Amniotic epithelial cell (primary cell): ENCODE measurements at places on chromosomes 7 and 10.

GRCh38 chr7:7642081-7642480 is 1.5 kb downstream of the UMAD1 start:
- no peak for DNase-seq

- DNase-seq: no peak
Measured at GRCh38 chr10:76231286-76231934, 800.0 kb downstream of the LRMDA start.

DNA sequence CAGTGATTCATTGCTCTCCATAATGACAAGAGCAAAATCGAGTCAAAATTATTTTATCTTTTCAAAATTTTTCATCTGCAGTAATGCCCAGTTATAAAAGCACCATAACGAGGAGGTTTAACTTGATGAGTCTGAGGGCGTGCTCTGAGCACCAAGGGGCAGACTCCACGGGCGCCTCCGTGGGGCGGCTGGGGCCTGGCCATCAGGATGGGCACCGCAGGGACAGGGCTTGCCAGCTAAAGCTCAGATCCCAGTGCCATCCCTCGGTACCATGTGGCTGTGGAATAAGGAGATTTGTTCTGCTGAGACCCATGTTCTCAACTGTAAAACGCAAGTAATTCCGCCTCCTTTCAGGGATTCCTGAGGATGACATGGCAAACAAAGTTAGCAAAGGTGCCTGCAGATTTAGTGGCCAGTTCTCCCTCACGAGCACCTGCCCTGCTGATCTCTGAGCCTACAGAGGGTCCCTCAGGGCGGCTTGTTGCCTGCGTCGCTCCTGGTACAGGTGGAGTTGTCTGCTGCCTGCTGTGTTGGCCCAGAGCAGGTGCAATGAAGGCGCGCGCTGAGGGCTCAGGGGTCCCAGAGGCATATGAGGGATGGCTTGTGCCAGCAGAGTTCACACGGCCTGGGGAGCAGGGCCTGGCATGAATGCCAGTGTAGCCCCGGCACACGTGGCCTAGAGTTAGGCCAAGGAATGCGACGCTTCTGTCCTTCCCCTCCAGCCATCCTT is 584.4 kb downstream of the TCERG1L start:
- no peak for DNase-seq

DNA sequence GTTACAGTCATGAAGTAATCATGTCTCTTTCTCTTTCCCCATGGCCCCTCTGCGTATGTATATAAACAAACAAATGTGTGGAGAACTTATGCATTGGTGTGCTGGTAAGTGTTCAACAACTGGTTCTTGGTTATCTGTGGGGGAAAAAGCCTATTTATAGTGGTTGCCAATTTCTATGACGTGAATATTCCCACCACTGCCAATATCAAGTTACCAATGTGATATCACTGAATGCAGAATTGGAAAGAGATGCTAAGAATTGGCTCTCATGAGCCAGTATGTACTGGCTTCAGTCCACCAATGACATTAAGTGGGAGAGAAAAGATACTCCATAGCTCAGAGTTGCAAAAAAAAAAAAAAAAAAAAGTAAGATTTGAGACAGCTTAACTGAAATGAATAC is 399.7 kb downstream of the REEP3 start:
- no peak for DNase-seq

DNA sequence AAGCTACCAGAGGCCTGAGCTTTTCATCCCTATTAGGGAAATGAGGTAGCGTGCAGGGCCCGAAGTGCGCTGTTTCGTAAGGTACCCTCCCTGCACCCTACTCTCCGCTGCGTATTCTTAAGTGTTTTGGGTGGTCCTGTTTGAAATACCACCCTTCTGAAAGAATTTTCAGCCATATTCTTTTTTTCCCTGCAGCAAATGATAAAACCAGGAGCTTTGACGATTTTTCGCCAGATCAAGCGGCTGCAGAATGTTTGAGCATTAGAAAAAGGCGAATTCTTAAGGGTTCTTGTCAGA is 1.2 kb downstream of the RSBN1L start:
- DNase-seq: peak; percentile 47

DNA sequence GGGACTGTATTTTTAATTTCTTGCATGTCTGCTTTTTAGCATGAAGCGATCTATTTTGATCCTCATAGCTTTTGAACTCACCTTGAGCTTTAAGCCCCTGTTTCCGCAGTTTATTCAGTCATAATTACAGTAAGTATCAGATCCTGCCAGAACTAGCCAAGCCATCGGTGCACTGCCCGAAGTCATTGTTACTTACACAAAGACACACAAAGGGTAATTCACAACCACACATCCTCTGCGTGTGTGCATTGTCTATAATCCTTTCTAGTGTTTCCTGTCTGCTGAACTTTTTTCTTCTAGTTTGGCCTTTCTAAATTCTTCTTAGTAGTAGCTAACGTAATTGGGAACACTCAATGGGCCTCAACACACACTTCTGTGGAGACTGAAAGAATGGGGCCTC is 133.0 kb downstream of the SFMBT2 start:
- no peak for DNase-seq

DNA sequence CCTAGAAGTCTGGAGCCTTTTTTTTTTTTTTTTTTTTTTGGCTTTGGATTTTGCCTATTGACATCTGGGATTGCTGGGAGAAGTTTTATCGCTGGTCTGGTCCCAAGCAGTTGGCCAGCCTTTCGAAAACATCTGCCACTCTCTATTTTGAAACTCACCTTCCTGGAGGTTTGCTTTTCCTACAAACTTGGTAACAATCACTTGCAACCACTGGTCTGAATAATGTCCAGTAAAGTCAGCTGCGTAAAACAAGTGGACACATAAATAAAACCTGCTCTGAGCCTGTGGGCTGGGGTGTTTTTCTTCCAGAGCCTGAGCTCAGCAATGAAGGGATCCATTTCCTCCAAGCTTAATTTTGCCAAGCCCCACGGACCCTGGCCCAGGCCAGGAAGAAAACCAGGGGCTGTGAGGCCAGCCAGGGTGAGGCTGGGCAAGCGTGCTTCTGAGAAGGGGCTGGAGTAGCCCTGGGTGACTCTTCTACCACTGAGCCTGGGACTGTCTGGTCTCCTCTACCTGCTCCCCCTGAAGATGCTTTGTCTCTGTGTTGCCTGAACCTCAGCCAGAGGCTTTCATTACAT is 202.2 kb downstream of the GFRA1 start:
- DNase-seq: no peak

DNA sequence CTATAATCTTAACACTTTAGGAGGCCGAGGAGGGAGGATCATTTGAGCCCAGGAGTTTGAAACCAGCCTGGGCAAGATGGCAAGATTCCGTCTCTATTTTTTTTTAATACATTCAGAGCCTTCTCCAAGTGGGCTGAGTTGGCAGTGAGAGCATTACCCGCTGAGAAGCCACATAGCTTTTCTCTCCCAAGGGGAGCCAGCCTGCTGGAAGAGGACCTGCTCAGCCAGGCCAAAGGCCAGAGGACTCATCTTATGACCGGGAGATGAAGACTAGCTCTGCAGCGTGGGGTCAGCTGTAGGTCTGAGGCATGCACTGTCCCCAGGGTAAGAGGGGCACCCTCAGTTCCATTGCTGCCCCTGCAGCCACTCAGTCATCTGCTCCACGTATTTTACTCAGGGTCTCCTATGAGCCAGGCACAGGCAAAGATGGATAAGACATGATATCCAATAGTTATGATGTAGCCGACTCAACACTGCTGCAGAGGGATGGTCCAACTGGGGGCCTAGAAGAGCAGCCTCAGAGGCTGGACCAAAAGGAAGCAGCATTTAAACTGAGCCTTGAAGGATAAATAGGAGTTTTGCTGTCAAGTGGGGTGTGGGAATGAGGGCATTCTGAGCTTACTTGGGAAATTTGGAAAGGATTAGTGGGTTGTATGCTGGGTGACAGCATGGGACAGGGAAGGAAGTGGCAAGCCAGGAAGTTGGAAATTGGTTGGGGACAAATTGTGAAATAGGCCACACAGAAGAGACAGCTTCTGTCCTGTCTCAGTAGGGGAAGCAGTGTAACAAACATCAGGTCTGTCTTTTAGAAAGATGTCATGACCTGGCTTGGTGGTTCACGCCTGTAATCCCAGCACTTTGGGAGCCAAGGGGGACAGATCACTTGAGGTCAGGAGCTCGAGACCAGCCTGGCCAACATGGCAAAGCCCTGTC is 1.6 kb upstream of the MARVELD1 start:
- DNase-seq: no peak
